Tibial nerve (tissue), 4 donors: ENCODE measurements at places on chromosomes 11 and 22. TPM values are rescaled to one million over a fixed set of nuclear protein-coding genes. Genes with fewer than 3 reads are reported as not detected.

DNA sequence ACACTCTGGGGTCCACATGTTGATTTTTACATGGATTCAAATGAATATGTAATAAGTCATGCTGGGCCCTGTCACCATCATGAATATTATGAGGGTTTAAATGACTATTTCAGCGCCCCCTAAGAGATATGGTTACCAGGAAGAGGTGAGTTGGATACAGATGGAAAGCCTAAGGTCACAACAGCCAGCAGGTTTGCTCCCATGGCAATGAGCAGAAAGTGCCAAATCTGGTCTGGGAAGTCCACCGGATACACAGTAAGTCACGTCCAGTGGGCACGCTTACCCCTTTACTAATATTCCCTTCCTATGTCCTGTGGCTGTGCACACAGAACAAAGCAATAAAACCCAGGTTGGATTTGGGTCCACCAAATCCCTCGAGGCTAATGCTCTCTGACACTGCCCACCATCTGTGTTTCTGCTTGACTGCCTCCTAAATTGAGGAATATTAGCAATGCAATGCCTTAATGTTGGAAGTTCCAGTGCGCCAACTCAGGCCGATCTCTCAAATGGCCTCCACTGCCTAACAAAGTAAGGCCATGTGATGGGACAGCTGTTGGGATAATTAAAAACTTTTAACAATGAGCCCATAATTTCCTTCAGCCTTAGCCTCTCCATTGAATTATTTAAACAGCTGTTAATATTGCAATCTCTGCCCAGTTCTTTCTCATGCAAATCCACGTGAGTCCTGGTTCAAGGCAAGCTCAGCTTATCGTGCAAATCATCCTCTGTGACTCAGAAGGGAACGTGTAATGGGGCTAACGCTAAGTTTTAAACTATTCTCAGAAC lies 97.6 kb downstream of the SLC1A2 start:
- no peaks in the 10 kb centered on the region for H3K4me1 ChIP-seq
- H3K4me3 ChIP-seq, result no peak overlapping the region
- H3K27me3 ChIP-seq, result no peaks in the 10 kb centered on the region

ARHGEF17 gene
- 119 TPM for total RNA-seq

OR5B21 gene
- not detected for total RNA-seq

DNA sequence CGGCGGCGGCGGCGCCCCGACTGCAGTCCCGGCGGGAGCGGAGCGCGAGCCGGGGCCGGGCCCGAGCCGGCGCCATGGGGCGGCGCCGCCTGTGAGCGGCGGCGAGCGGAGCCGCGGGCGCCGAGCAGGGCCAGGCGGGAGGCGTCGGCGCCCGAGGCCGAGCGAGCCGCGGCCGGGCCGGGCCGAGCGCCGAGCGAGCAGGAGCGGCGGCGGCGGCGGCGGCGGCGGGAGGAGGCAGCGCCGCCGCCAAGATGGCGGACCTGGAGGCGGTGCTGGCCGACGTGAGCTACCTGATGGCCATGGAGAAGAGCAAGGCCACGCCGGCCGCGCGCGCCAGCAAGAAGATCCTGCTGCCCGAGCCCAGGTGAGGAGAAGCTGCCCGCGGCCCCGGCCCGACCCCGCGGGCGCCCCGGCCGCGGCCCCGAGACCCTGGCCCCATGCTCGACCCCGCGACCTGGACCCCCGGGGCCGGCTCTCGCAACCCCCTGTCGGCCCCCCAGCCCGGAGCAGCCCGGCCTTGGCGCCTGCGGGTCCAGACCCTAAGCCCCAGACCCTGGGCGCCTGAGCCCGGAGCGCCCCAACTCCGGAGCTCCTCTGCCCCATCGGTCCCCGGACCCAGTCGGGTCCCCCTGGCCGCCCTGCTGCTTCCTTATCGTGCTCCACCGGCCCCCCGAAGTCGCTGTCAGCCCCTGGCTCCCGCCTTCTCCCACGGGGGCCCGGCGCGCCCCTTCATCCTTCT lies at the start of gene GRK2:
Gene GRK2, plus strand, starts transcription at position 25 of the 739 bp plus-strand sequence. Its CDS starts 227 bp downstream, at position 252.
- no peak for DNase-seq
- no peaks in the 10 kb centered on the region for H3K36me3 ChIP-seq
- peak within 1 kb of the TSS; percentile 85 for H3K27ac ChIP-seq

LDLRAD3 gene
- total RNA-seq, result 49.5 TPM

DNA sequence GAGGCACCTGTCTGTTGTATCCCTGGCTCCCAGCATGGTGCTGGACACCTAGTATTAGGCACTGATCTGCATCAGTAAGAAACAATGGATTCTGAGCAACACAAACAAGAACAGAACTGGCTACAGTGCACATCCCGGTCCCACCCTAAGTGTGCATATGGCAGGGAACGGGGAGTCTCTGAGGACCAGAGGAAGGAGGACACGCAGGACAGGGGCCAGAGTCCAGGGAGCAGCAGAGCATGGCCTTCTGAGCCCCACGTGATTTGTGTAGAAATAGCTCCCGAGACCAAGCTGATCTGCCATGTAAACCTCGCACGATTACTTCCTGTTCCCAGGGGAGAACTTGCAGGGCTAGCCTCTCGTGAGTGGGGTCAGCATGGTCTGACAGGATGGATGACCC lies 12.7 kb upstream of the SNX32 start:
- H3K27me3 ChIP-seq, result no peaks in the 10 kb centered on the region
- no peak for DNase-seq
- H3K4me3 ChIP-seq, result no peak overlapping the region
- H3K4me1 ChIP-seq, result no peaks in the 10 kb centered on the region
- no peaks in the 10 kb centered on the region for H3K36me3 ChIP-seq

- peak; percentile 15 for DNase-seq
- no peaks in the 10 kb centered on the region for H3K36me3 ChIP-seq
- H3K4me1 ChIP-seq, result no peaks in the 10 kb centered on the region
- H3K27me3 ChIP-seq, result no peaks in the 10 kb centered on the region
Observed at GRCh38 chr11:32052215-32052614, 38.7 kb upstream of the RCN1 start.

GRCh38 chr22:49306632-49307480 lies 520.8 kb downstream of the BRD1 start:
- no peaks in the 10 kb centered on the region for H3K4me1 ChIP-seq
- H3K36me3 ChIP-seq, result no peaks in the 10 kb centered on the region
- no peak overlapping the region for H3K4me3 ChIP-seq
- H3K27ac ChIP-seq, result no peak overlapping the region
- peak; percentile 3 for DNase-seq

DNA sequence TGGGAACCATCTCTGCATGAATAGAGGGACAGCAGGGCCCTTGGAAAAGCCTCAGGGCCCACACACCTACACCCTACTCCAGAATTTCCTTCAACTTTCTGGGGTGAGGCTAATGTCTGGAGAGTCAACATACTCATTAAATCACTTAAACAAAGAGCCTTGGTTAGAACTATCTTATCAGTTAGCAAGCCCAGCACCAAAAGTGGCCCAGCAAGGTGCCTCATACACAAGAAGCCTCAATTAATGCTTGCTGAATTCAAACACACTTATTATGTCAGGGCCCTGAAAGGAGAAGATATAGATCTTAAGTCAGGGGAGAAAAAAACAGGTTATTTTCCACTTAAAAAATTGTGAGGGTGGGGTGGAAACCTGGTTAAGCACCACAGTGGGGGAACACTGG lies 61.4 kb downstream of the C11orf58 start:
- no peaks in the 10 kb centered on the region for H3K27me3 ChIP-seq
- H3K36me3 ChIP-seq, result peaks cover 28% of the 10 kb centered on the region
- peaks cover 13% of the 10 kb centered on the region for H3K4me1 ChIP-seq
- DNase-seq, result no peak
- H3K4me3 ChIP-seq, result no peak overlapping the region
- H3K27ac ChIP-seq, result no peak overlapping the region

DNA sequence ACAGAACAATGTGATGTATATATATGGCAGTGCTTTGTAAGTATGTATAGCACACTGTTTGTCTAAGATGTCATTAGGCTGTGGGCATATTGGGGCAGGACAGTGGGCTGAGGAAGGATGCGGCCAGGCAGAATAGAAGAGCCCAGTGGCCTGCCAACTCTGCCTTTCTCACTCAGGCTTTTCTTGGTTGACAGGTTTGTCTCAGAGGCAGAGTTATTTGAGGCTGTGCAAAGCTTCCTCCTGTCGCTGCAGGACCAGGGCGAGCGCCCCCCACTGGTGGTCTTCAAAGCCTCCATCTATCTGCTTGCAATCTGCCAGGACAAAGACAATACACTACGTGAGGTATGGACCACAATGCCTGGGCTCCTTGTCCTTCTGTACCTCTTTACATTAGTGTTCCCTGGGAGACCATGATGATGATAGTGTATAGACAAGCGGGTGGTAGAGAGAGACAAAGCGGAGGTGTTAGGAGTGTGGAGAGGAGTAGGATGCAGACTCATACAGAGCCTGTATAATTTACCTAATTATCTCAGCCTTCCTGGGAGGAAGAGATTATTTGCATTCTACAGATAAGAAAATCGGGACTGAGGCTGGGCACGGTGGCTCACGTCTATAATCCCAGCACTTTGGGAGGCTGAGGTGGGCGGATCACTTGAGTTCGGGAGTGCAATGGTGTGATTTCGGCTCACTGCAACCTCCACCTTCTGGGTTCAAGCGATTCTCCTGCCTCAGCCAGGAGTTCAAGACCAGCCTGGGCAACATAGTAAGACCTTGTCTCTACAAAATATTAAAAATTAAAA lies 37.3 kb upstream of the CCDC134 start:
- no peaks in the 10 kb centered on the region for H3K27me3 ChIP-seq
- no peaks in the 10 kb centered on the region for H3K4me1 ChIP-seq
- DNase-seq, result no peak
- H3K4me3 ChIP-seq, result no peak overlapping the region

- DNase-seq, result no peak
- H3K4me3 ChIP-seq, result no peak overlapping the region
- no peak overlapping the region for H3K27ac ChIP-seq
- H3K27me3 ChIP-seq, result no peaks in the 10 kb centered on the region
Observed at GRCh38 chr22:20430101-20430719, 7.4 kb downstream of the SCARF2 start.

- H3K36me3 ChIP-seq, result no peaks in the 10 kb centered on the region
- no peak for DNase-seq
- H3K27me3 ChIP-seq, result no peaks in the 10 kb centered on the region
- no peak overlapping the region for H3K4me3 ChIP-seq
- H3K4me1 ChIP-seq, result no peaks in the 10 kb centered on the region
- no peak overlapping the region for H3K27ac ChIP-seq
Observed at GRCh38 chr11:130513132-130513531, 64.7 kb downstream of the ADAMTS15 start.
